ENCODE measurements at places on chromosomes 16 and 17. TPM values are rescaled to one million over a fixed set of nuclear protein-coding genes. Genes with fewer than 3 reads are reported as not detected.

SLC16A5 gene
- total RNA-seq, result 30.9 TPM

RBFOX1 gene
- total RNA-seq, result not detected

TTYH2 gene
- total RNA-seq, result 1.9 TPM

CALB2 gene
- total RNA-seq, result 7.8 TPM

MATCAP1 gene
- 5.2 TPM for total RNA-seq

RAD51C gene
- 61.3 TPM for total RNA-seq

NOS2 gene
- 0.16 TPM for total RNA-seq

KRT9 gene
- total RNA-seq, result not detected

TEKT1 gene
- total RNA-seq, result 0.12 TPM

CD300LG gene
- not detected for total RNA-seq

CCT6B gene
- total RNA-seq, result 0.37 TPM

KRTAP9-3 gene
- not detected for total RNA-seq

SETD6 gene
- 17.3 TPM for total RNA-seq

BIRC5 gene
- total RNA-seq, result 101 TPM

PRR35 gene
- total RNA-seq, result 0.13 TPM

GDPD3 gene
- 1.4 TPM for total RNA-seq

GPS1 gene
- 143 TPM for total RNA-seq

KRTAP9-2 gene
- not detected for total RNA-seq

SPATA22 gene
- not detected for total RNA-seq

OTOA gene
- 0.05 TPM for total RNA-seq

TP53TG3 gene
- 0.45 TPM for total RNA-seq

MAPT gene
- total RNA-seq, result 1.9 TPM

GAS7 gene
- total RNA-seq, result 0.35 TPM

MAP3K14 gene
- 40.8 TPM for total RNA-seq

SLFN11 gene
- 7.3 TPM for total RNA-seq

GGT6 gene
- total RNA-seq, result not detected

HP gene
- not detected for total RNA-seq

EVI2B gene
- 0.10 TPM for total RNA-seq

CIITA gene
- not detected for total RNA-seq

HID1 gene
- 9.0 TPM for total RNA-seq

CACNG1 gene
- total RNA-seq, result not detected

TOX3 gene
- 0.66 TPM for total RNA-seq

CEP20 gene
- total RNA-seq, result 44.4 TPM

C16orf92 gene
- total RNA-seq, result not detected

TBC1D3C gene
- not detected for total RNA-seq

MAZ gene
- total RNA-seq, result 190 TPM

CA5A gene
- not detected for total RNA-seq
